NCI-H1048 (cell line): ENCODE measurements at places on chromosomes 6 and 20.

GRCh38 chr6:49406250-49406970, 56.6 kb downstream of the MMUT start:
- DNase-seq = no peak

GRCh38 chr6:82761674-82762345, 303.8 kb downstream of the UBE3D start:
- no peak for DNase-seq

DNA sequence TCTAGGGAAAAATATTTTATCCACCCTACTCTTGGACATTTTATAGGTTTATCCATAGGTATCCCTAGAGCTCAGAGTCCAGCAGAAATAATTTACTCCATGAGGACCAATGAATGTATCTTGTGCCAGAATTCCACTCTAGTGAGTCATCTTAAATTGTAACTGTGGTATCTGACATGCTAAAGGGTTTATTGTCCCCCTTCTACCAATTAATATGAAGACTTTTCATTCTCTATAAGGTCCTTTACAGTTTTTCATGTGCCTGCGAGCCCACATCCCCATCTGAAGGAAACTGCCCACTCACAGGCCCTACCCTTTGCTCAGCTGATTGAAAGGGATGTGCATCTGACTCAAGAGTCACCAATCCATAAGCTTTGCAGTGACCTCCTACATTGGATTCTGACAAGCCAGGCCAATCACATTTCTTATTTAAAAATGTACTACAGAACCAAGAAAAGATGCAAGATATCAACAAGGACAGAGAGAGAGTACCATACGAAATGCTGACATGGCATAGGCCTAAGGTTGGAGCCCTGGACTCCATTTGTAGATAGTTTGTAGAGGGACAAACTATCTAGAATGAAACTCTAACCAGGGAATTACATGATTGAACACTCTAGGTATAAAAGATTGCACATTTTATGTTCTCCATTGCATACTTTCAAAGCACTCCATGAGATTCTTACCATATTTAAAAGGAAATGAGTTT, 93.4 kb upstream of the DEFB112 start:
- DNase-seq = no peak

DNA sequence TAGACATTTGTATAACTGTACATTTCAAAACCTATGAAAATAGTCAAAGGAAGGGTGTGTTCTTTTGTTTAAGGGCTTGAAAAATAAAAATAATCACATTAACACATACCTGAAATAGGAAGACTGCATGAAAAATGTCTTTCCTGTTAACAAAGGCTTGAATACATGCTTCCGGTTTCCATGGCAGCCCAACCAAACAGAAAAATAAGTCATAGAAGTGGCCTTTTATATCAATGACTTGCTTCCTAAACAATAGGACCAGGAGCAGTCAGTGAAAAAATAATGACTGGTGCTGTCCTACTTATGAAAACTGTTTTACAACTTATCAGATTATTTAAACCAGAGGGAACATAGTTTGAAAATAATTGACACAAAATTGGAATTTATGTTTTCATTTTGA, 412.6 kb upstream of the PLCB4 start:
- no peak for DNase-seq

GRCh38 chr6:143478479-143479062, 28.0 kb downstream of the PEX3 start:
- DNase-seq = no peak

DNA sequence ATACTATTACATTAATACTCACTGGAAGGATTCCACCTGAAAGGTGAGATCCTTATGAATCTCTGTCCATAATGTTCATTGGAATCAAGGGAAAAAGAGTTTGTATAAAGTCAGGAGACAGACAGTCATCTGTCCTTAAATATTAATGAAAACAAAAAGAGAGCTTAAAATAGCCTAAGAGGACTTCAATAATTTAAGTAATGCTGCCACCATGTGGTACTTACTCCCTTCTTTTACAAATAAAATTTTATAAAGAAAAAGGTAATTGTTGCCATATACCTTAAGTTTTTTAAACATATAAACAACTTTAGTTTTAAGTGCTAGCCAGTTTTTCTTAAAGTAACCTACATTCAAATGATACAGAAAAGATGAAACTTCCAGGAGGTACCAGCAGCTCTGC, 5.1 kb downstream of the BLOC1S5 start:
- no peak for DNase-seq

DNA sequence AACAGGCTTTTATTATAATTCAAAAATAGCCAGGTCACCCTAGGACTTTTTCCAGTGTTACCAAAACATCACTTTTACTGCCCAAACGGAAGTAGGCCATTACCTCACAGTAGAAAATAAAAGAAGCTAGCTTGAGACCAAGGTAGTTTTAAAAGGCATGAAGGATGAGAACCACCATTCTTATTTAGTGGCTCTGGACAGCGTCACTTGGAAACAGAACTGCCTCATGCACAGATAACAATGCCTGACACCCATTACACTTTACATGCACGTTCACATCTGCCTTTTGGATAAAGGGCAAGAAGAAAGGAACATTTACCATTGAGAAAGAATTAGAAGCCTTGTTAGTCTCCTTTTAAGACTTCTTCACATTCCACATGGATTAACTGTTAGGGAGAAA, 1.9 kb upstream of the PAQR8 start:
- no peak for DNase-seq

- DNase-seq = no peak
Measured at GRCh38 chr6:41593406-41593805, 44.9 kb upstream of the MDFI start.

DNA sequence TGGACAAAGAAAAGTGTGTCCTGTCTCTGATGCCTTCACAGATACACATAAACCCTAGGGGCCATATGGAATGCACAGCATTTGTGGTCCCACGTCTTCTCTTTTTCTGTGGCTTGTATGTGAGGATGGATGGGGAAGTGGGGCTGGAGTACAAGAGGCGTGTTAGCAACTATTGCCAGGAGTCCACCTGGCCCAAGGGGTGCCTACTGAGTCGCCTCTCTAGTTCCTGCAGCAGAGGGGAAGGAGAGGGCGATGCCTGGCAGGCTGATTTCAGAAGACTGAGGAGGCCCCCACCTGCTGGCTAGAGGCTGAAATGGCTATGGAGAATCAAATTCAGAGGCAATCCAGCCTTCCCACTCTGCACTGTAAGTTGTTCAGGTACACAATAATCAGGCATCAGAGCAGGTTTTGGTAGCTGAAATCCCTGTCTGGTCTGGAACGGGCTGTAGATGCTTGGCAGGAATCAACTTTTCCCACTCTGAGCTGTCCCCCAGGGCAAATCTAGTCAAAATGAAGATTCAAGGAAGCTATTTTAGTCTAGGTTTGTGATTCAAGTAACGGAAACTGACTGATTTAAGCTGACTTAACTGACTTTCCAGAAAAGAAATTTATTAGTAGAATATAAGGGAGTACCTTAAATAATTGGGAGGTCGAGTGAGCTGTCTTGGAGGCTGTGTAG, 14.9 kb upstream of the PPARD start:
- DNase-seq = no peak

GRCh38 chr6:53741034-53741823, 53.6 kb upstream of the LRRC1 start:
- no peak for DNase-seq

- no peak for DNase-seq
Measured at GRCh38 chr6:109263873-109264700, 118.2 kb downstream of the CD164 start.

GRCh38 chr6:28139860-28140543, 1.7 kb upstream of the ZKSCAN8 start:
- no peak for DNase-seq

DNA sequence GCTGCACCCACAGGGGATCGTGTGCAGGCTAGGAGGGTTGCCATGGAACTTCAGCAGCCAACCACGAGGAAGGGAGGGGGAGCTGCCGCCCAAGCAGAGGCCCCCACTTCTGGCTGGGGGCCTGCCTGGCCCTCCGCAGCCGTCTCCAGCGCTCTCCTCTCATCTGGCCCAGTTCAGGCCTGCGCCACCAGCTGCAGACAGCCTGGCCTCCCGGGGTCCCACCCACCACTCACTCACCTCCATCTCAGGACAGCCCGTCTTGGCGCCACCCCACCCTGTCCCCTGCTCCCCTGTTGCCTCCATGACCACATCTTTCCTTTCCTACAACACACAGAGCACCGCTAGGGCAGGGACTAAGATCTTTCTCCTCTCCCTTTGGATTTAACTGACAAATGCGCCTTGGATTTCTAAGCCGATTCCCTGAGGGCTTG, 98.7 kb downstream of the ANKRD60 start:
- no peak for DNase-seq

GRCh38 chr6:16621002-16621401, 140.3 kb downstream of the ATXN1 start:
- peak; percentile 23 for DNase-seq

GRCh38 chr6:14217728-14218518, 100.4 kb downstream of the CD83 start:
- no peak for DNase-seq

DNA sequence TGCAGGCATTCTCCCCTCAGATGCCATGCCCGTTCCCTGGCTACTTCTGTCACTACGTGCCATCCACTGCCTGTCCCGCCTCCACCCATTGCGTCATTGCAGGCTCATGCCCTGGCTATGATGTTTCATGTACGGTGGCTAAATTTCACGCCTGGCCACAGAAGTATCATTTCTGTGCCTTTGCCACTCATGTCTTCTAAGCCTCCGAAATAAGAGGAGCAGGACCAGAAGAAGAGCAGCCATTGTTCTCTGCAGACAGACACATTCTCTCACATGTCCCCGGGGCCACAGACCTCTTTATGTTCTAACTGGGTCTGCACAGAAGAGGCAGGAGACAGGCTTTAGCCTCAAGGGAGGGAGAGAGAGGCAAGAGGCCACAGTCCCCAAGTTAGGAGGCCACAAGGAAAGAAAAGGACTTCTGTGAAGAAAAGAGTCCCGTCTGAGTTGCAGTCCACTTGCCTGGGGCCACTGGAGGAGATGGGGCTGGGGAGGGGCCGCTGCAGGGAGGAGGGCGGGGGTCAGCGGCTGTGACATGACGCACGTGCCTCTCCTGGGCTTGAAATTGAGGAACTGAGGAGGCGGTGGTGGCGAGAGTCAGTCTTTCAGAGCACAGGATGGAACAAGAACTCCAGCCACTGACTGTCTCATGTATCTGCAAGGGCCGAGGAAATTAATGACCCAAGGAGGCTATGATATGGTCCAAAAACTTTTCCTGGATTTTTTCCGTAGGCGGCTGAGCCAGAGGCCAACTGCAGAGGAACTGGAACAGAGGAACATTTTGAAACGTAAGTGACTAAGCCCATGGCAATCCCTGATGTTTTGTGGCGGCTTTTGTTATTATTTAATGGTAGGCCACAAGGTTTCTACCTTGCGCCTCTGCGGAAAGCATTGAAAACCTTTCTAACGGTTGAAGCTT, 55.9 kb downstream of the TBC1D7 start:
- no peak for DNase-seq

DNA sequence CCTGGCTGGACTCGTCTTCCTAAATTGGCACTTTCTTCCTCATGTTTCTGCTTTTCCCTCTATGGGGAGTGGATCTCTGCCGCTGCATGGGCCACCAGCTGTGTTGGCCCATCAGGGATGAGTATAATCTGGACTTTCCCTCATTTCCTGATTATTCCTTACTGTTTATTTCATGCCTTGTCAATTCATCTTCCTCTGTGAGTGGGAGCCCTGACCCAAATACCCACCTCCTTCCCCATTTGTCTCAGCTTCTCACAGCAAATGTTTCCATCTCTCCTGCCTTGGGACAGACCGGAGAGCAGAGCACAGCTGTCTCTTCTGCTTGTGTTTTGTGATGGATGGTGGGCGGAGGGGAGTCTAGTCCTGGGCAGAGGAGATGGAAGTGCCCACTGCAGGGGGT, 212.7 kb downstream of the UST start:
- no peak for DNase-seq

DNA sequence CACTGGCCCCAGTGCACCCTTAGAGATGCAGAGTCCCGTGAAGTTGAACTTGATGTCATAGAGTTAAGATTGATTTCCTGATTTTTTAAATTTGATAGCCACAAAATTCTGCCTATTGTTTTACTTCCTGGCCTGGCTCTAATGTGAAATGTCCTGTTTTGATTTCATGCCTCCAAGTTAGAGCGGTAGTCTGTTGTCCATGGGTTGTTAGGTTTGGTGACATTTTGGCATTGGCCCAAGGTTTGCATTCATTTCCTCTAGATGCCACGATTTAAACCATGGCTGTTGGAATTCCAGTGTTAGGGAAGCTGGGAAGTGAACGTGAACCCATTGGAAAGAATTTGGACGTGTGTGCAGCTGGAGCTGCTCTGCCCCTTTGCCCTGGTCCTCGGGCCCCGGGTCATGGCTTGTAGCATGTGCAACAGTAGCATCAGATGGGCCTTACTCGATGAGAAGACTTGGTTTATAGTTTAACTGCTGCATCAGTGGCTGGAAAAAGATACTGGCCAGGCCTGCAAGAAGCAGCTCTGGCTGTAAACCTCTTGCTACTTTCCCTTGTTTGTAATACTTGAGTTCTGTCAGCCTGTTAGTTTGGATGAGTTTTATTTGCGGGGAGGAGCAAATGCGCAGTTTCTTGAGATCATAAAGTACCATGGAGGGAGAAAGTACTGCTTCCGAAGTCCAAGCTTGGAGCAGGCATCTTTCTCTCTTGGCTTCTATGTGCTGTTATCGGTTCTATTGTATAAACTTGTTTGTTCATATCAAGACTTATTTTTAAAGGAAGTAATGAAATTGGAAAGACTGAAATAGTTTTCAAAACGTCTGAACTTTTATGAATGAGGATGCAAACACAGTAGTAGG, 121.4 kb upstream of the CLDN20 start:
- DNase-seq = no peak

DNA sequence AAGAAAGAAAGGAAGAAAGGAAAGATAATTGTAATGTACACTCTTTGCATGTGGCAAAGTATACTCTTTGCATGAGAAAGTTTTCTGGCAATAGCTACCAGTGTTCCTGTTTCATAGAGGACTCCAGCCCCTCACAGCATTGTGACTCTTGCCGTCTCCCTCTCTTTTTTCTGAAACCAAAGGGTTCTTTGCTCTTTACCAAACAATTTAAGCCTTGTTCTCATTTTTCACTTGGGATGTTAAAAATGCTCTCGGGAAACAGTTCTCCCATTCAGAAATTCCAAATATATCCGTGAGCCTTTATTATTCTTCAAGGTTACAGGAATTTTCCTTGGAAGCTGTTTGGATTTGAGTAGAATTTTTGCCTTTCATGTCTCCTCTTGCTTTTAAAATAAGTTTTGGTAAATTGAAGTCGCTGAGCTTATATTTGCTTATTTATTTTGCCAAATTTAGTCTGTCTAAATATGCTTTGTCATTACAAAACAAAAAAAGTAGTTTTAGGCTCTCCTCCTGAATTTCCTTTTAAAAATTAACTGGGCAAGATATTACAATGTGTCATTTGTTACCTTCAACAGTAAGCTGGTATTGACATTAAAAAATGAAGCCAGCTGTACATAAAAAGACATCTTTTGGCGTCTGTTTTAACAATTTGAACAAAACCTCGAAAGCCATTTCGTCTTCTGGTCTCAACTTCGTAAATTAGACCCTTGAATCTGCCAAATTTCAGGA, 103.8 kb upstream of the ARMC2 start:
- no peak for DNase-seq

DNA sequence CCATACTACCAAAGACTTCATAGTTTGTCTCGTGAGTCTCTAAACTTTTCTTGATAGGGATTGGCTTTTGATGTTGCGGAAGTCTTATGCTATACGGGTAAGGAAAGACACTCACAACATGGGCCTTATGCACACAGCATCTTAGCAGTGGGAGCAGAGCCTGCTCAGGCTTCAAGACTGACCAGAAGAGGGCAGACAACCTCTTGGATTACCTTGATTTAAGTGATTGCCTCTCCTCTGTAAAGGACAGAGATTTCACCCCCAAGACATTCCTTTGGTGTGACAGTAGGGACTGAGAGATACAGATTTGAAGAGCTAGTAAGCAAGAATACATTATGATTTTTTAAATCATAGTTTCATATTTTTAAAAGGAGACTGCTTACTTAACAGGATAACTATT, 71.0 kb upstream of the SAMD3 start:
- no peak for DNase-seq
